ENCODE measurements at places on chromosomes 11 and 22.

DNA sequence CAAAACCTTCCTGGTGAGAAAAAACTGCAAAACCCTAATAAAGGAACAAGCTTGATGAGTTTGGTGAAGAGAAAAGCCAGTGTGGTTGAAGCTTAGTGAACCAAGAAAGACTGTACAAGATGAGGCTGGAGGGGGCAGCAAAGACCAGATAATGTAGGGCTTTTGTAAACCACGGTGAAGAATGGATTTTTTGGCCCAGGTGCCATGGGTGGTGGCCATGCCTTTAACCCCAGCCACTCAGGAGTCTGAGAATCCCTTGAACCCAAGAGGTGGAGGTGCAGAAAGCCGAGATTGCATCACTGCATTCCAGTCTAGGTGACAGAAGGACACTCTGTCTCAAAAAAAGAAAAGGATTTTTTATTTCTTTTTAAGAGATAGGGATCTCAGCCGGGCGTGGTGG is 5.0 kb upstream of the ZDHHC5 start:
- DNase-seq: no peak

- no peak for DNase-seq
Measured at GRCh38 chr11:58525037-58525614, 17.2 kb upstream of the OR5B21 start.

DNA sequence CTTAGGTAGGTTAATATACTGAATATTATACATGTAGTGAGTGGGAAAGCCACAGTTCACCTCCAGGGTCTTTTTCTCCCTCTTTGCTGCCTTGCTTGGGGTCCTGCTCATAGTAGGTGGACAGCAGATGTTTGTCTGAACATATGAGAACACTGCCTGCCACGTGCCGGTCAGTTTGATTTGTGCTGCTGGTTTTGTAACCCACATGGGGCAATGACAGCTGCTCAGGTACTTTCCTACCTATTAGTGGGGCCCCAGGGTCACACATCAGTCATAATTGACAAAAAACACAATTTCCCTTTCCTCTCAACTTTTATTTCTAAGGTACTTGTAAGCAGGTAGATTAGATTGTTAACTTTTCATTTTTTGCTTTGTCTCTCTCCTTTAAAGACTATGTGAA is 43.8 kb downstream of the BMAL1 start:
- DNase-seq: no peak

DNA sequence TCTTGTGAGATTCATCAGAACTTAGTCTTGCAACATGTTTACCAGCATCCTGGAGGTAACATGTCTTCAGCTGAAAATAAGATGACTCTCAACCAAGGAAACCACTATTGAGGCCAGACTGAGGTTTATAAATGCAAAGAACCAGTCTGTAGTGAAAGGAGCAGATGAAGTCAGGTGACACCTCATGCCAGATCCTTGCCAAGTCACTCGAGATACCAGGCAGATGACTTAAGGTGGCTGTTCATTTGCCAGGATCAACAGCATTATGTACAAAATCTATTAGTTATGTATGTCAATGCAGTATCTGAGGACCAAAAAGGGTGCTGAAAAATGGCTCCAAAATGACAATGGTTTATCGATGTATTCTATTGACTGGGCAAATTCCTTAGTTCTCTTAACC is 100.0 kb upstream of the SOX6 start:
- no peak for DNase-seq

DNA sequence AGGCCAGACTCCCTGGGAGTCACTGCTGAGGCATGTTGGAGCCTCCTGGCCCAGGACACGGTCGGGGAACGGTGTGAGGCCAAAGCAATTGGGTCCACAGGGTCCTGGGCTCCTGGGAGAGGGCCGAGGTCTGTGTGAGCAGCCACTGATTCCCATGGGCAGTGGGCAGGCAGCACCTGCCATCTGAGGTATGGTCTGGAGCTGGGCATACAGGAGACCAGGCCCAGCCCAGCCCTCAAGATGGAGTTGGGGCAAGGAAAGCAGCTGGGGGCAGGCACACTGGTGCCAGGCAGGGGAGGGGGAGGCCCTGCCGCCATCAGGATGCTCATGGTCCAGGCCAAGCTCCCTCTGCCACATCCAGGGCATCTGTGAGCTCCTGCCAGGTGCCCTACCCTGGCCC is 32.2 kb upstream of the HMOX1 start:
- DNase-seq: no peak

DNA sequence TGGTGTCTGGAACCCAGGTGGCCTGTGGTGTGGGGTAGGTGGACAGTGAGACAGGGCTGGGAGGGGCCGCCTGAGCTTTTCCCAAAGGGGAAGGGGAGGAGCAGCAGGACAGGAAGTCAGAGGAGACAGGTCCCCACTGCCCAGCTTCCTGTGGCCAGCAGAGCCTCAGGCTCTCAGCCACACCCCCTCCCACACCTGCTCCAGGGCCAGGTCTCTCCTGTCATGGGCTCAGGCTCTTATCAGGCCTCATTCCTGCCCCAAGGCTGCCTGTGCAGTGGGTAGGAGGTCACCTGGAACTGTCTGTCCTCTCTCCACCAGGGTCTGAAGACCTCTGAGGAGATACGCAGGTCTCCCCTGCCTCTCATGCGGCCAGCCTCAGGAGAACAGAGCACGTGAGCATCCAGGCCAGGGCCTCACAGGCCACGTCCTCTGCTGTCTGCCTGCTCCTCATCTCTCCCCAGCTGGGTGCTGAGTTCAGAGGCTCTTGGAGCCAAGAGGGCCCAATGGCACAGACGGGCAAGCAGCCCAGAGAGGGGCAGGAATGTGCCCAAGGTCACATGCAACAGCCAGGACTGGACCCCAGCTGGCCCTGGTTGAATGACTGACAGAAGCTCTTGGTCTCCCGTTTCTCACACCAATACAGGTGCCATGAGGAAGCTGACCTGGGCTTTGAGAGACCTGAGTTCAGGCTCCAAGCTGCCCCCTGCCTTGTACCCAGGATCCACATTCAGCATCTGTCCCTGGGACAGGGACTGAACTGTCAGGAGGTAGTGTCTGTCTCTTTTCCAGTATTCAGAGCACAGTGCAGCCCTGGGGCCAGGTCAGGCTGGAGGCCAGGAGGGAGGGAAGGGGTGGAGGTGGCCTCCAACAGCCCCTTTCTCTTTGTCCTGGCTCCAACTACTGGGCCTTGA is 16.7 kb downstream of the STARD10 start:
- DNase-seq: no peak

DNA sequence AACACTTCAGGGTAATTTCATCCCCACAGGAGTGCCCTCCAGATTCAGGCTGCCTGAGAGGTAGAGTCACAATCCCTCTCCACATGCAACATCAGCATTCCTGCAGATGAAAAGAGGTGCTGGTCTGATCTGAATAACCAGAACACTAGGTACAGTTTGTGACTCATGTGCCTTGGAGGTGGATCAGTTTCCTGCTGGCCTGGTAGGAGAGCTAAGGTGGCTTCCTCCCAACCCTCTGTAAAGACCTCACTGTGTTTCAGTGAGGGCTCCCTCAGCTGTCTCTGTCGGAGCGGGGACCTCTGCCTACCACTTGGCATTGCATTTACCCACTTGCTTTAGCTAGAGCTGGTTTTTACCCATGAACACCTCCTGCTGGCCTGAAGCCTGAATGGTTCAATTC is 7.6 kb downstream of the OR9G1 start:
- DNase-seq: no peak

DNA sequence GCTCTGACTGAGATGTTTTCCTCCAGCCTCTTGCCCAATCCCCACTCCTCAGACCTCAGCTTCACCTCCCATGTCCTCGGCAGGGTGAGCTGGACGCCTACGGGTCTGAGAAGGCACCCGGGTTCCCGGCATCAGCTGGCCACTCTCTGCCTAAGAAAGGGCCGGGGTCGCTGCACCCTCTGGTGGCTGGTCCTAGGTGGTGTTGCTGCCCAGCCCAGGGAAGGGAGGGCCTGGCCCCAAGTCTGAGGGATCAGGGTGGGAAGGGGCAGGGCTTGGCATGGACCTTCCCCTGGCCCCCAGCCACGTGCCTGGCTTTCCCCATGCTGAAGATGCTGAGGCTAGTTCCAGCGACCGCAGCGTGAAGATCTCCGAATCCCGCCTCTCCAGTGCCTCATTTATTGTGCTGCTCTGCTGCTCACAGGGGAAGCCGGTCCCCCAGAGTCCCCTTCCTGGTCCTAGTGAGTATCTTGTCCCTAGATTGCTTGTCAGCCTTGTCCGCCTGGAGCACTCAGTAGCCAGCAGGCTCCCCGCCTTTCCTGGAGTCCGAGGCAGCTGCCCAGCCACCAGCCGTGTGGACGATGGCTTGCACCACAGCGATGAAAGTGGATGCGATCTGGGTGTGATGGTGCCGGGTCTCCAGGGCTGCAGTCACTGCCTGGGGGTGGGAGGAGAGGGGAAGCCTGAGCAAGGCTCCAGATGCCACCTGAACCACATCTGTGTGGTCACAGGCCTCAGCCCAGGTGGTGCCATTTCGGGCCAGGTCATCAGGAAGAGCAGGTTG is 2.9 kb upstream of the GGT5 start:
- peak; percentile 60 for DNase-seq

DNA sequence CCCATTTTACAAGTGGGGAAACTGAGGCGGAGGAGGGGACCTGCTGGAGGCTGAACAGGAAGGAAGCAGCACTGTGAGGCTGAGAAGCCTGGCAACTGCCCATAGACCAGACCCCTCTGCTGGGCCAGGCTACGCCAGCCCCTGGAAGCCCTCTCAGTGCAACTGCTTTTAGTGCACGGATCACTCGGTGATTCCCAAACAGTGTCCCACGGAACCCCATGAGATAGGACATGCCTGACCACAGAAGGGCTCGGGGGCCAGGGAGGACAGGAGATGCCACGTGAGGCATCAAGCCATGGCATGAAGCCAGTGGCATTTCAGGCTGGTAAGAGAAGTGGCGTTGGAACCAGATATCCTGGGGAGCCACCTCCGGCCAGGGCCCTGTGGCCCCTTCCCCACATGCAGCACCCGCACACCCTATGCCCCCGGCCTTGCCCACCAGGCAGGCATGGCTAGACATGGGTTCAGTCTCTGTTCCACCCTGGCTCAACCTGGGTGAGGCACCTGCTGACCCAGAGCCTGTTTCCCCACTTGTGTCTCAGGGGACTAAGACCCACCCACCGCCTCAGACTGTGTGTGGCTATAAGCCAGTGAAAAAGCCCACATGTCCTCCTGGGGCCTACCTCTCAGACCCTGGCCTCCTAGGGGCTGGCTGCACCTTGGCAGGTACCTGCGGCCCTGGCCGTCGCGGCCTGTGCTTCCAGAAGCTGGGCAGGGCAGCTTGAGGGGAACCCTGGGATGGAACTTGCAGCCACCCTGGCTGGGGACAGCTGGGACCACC is 84.1 kb downstream of the WNT7B start:
- DNase-seq: no peak

DNA sequence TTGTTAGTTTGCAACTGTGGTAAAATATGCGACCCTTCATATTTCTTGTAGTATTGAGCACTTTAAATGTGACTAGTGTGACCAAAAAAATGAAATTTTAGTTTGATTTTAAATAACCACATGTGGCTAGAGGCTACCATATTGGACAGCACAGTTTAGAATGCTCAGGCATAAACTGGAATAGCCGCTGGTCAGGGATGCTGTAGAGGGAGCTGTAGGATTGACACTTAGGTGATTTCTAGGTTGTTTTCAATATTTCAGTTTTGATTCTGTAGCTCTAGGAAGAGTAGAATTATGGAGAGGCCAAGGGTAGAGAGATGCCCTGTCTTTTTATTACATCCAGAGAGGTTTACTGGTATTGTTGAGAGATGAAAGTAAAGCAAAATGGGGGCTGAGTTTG is 10.8 kb upstream of the VSIG10L2 start:
- DNase-seq: no peak

DNA sequence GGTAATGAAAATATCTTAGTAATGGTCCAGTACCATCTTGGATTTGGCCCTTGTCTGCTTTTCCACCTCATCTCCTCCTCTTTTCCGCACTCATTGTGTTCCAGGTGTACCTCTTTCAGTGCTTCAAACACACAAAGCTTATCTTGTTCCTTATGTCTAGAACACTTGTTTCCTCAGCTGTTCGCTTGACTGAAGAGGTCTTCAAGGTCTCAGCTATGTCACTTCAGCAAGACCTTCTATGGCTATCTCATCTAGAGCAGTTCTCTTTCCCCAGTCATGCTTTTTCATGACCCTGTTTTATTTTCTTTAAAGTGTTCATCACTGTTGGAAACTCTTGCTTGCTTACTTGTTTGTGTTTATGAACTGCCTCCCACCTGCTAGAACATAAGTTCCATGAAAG is 47.4 kb downstream of the UVRAG start:
- DNase-seq: no peak

DNA sequence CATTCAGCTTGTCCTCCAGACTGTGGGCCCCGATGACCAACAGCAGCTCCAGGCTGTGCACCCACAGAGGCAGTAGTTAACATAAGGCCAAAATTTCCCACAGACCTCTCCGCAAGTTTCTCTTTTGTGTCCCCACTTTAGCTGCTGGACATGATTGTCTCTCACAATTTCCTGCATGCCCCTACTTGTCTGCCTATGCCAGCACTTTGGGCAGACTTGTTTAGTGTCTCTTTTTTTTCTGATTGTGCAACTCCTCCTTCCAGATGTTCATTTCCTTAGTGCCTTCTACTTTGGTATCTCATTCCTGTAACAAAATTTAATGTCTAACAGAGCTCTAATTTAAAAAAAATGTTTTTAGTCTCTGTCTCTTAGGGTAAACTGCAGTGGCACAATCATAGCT is 23.8 kb upstream of the SCN3B start:
- no peak for DNase-seq

GRCh38 chr11:2669634-2670469 is 29.9 kb downstream of the KCNQ1OT1 start:
- no peak for DNase-seq

DNA sequence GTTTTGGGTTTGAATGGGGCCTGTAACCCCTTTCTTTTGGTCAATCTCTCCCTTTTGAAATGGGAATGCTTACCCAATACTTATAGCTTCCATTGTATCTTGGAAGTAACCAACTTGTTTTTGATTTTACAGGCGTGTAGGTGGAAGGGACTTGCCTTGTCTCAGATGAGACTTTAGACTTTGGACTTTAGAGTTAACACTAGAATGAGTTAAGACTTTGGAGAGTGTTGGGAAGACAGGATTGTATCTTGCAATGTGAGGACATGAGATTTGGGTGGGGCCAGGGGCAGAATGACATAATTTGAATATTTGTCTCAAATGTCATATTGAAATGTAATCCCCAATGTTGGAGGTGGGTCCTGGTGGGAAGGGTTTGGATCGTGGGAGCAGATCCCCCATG is 1466.9 kb downstream of the LRRC4C start:
- DNase-seq: no peak

GRCh38 chr11:10205928-10206327 is 88.1 kb downstream of the SBF2 start:
- DNase-seq: no peak

GRCh38 chr11:70942593-70942992 is 309.8 kb downstream of the SHANK2 start:
- no peak for DNase-seq
